ENCODE measurements at places on chromosomes 2 and 18. TPM values are rescaled to one million over a fixed set of nuclear protein-coding genes. Genes with fewer than 3 reads are reported as not detected.

The BCL2 gene
- total RNA-seq, result 2.5 TPM

The WNT10A gene
- 0.06 TPM for total RNA-seq

The EMILIN1 gene
- 11.0 TPM for total RNA-seq

The TNFAIP6 gene
- total RNA-seq, result 20.3 TPM

The ALPG gene
- total RNA-seq, result not detected

- DNase-seq, result peak; percentile 72
Measured at GRCh38 chr2:54574107-54574859, 118.2 kb downstream of the SPTBN1 start.

DNA sequence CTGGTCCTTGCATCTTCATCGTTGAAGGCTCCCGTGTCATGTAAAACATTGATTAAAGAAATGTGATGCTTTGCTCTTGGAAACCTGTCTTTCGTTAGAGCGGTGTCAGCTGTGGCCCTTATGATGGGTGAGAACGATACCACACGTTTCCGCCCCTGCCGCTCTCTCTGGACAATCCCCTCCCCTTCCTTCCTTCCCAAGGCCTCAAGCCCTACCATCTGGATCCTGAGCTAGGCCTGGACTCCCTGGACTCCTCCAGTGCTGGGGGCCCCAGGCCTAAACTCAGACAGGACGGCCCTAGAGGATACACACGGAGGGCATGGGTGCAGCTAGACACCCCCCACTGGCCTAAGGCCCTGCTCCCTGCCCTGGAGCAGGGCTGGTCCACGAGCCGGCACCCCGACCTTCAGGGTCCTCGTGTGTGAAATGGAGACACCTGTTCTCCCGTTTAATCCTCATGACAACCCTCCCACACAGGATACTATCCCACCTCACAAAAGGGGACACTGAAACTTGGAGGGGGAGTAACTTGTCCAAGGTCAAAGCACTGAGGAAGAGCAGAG, 13.2 kb downstream of the BIN1 start:
- no peak for DNase-seq

DNA sequence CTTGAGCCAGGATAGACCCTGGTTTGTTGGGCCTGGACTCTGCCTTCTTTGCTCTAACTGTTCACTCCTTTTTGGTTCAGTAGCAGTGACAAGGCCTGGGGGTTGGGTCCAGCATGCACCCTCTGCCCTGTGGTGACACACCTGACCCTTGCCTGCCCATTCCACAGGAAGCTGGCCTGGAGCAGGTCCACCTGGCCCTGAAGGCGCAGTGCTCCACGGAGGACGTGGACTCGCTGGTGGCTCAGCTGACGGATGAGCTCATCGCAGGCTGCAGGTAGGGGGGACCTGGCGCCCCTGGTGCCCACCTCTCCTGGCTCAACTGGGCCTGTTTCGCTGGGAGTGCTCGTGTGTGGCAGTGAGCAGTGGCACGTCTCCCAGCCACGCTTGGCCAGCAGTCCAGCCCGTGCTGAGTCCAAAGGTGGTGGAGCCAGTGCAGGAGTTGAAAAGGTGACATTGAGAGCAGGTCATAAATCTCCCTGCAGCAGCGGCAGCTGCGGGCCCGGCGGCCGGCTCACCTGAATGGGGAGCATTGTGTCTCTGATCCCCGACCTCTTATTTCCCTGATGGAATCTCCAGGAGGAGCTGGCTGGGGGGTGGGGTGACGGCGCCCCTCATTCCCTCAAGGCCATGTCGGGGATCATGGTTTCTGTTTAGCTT, 102.6 kb downstream of the DYSF start:
- DNase-seq, result no peak

GRCh38 chr18:49562481-49563129, 748 bp downstream of the LIPG start:
- no peak for DNase-seq

DNA sequence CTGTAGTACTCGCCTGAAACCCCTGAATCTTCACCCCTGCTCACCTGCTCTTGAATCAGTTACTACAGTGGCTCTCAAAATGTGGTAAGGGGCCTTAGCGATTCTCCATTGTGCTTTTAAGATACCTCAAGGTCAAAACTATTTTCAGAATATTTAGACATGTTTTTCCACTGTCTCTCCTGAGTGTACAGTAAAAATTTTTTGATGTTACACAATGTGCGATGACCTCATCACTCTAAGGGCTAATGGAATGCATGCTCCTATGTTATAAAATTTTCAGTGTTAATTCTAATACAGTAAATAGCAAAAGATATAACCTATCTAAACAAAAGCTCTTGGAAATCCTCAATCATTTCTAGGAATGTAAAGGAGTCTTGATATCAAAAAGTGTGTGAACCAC, 336.9 kb upstream of the PKDCC start:
- DNase-seq, result peak; percentile 18

- no peak for DNase-seq
Measured at GRCh38 chr2:33788044-33788443, 188.9 kb upstream of the FAM98A start.

Data from LHCN-M2 (cell line).